Kidney (tissue), 22 donors: ENCODE measurements at places on chromosomes 6 and 20. TPM values are rescaled to one million over a fixed set of nuclear protein-coding genes. Genes with fewer than 3 reads are reported as not detected.

Gene TRIM26
- 63.9 TPM for total RNA-seq

Gene C6orf89
- 72.4 TPM for total RNA-seq

Gene SULF2
- 257 TPM for total RNA-seq

Gene SNAP91
- 0.82 TPM for total RNA-seq

Gene SMPD2
- 17.4 TPM for total RNA-seq

Gene SCGN
- total RNA-seq = 8.7 TPM
